ENCODE measurements at places on chromosomes 1 and 21. TPM values are rescaled to one million over a fixed set of nuclear protein-coding genes. Genes with fewer than 3 reads are reported as not detected.

Gene LGR6
- 0.82 TPM for polyA plus RNA-seq

- DNase-seq, result no peak
These were observed 565.4 kb downstream of the LMO4 start for GRCh38 chr1:87894062-87894461.

GRCh38 chr1:205032508-205032907 is 10.5 kb upstream of the CNTN2 start:
- no peak for DNase-seq

DNA sequence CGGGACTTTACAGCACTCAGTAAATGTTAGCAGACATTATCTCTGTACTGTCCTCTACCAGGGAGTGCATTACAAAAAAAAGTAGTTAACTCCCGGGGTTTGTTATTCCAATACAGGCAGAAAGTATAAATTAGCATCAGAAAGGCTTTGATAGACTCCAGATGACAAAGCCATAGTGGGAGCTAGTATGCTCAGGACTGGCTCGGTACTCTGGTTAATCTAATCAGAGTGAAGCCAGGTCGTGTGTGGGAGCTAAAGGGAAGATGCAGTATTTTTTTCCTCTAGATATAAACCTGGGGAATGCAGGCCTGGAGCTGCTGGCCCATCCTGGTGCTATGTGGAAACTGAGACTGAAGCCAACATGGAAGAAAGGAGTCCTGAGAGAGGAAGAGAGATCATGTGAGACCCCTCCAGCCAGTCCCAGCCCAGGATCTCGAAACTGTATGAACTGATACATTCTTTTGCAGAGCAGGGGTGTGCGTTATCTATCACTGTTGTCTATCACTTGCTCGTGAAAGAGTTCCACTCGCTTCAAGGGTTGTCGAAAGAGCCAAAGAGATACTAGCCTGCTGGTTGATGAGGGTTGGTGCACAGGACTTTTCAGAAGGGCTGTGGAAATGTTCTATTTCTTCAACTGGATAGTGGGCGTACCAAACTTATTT is 125.8 kb downstream of the PLPP3 start:
- no peak for DNase-seq

GRCh38 chr1:82478916-82479315 is 678.2 kb downstream of the ADGRL2 start:
- DNase-seq, result no peak

- DNase-seq, result no peak
These were observed 166.2 kb upstream of the NFIA start for GRCh38 chr1:60916199-60916598.

DNA sequence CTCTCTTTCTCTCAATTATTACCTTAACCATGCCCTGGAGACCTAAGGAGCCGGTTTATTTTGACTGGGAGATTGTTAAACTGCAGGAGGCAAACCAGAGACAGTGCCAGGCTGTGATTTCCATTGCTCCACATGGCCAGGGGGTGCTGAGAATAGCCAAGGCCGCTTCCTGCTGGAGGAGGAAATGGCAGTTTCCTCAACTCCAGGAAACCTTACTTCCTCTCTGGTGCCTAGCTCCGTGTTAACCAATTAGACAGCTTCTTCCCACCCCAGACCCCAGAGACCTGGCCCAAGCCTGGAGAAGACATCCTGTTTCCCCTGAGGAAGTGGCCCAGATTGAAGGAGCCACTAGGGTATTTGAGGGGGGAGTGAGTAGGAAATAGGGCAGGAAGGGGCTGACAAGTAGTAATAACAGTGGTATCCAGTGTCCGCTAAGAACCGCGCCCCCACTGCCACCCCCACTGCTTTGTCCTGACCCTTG is 161.2 kb downstream of the PLPP3 start:
- DNase-seq, result no peak

DNA sequence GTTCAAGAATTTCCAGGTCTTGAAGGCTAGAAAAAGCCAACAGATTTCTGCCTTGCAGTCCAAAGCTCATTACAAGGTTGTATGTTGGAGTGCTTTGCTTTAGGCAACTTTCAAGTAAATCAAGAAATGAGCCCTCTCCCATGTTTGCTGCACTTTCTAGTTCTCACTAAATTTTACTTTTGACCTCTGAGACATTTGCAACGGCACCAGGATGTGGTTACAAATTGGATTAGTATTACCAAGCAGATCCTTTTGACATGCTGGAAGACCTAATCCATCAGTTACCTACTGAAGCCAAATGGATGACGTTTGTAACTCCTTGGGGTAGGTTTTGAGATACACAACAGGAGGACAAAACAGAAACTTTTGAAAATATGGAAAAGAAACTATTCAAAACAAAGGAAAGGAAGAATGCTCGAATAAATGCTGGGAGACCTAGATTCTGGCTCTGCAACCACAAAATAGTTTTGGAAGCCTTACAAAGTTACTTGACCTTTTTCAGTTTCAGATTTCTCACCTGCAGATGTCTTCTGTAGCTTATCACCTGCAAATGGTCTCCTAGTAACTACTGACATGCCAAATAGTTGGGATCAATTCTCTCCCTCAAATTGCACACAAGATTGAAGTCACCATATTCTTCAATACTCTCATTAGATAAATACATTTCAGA is 251.7 kb upstream of the ADGRL2 start:
- DNase-seq, result no peak

Gene NHLH1
- polyA plus RNA-seq, result 0.16 TPM

Measured in left renal pelvis (tissue), 4 donors.